Activated naive CD8-positive, alpha-beta T cell treated with anti-CD3 and anti-CD28 coated beads for 36 hours (primary cell): ENCODE measurements at places on chromosomes 1 and 21. TPM values are rescaled to one million over a fixed set of nuclear protein-coding genes. Genes with fewer than 3 reads are reported as not detected.

Gene ZBTB8B
- not detected for total RNA-seq

Gene NOC2L
- total RNA-seq = 176 TPM

Gene RAB3B
- 0.08 TPM for total RNA-seq

Gene RAB42
- total RNA-seq = not detected

Gene FCRL6
- not detected for total RNA-seq

Gene NMNAT2
- not detected for total RNA-seq

Gene NR1I3
- total RNA-seq = not detected

DNA sequence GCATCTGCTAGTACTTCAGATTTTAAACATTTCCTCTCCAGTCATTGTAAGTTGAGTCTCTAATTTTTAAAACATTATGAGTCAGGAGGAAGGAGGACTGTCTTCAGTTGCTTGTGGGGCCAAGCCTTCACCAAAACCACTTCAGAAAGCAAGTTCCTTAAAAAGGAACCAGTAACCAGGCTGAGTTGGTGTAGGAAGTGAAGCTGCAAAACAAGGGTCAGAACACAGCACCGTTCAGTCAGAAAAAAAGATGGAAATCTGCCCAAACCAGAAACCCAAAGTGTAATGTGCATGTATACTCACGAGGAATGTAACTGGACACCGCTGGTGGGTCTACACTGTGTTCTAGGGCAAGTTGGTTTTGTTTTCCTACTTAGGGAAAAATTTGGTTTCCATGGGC lies 402.1 kb downstream of the SETD4 start:
- H3K27ac ChIP-seq = no peak overlapping the region
- H3K4me1 ChIP-seq = peaks cover 8% of the 10 kb centered on the region
- DNase-seq = no peak
- H3K4me3 ChIP-seq = no peak overlapping the region
- no peaks in the 10 kb centered on the region for H3K36me3 ChIP-seq

DNA sequence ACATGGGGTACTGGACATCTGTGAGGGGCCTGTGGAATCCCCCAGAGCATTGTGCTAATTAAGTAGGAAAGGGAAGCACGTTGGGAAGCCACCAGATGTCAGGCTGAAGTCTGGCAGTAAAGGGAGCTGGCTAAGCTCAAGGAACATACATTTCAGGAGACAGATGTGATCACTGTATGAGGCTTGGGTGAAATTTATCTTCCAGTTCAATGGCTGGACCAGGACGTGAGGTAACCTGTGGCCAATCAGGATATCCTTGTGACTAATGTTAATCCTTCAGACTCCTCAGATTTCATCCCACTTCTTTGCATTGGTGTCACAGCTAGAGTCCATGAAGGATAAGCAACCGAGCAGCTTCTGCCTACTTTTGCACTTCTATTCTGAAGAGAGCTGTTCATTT lies 110.2 kb upstream of the APP start:
- H3K27me3 ChIP-seq = peaks cover 6% of the 10 kb centered on the region
- H3K27ac ChIP-seq = no peak overlapping the region
- DNase-seq = no peak
- no peak overlapping the region for H3K4me3 ChIP-seq
- H3K4me1 ChIP-seq = no peaks in the 10 kb centered on the region
- H3K36me3 ChIP-seq = no peaks in the 10 kb centered on the region

- no peaks in the 10 kb centered on the region for H3K36me3 ChIP-seq
- no peak overlapping the region for H3K27ac ChIP-seq
- DNase-seq = no peak
Observed at GRCh38 chr1:81733480-81733879, 67.3 kb upstream of the ADGRL2 start.

DNA sequence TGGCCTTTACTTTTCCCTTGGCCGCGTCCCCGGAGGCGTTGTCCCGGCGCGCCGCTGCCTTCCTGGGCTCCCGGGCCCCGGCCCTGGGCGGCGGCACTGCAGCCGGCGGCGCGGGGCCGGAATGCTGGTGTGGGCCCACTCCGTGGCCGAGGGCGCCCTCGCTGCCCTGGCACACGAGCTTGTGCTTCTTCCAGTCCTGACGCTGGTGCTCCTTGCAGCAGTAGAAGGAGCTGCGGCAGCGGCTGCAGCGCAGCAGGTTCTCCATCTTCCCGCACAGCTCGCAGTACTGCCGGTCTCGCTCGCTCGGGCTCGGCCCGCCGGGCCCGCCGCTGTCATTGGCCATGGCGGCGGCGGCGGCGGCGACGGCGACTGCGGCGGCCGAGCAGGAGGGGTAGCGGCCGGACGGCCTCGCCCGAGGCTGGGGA lies 529 bp downstream of the EGLN1 start:
- H3K36me3 ChIP-seq = peaks cover 28% of the 10 kb centered on the region
- H3K4me1 ChIP-seq = peaks cover 34% of the 10 kb centered on the region
- H3K27me3 ChIP-seq = no peaks in the 10 kb centered on the region
- no peak for DNase-seq
- H3K4me3 ChIP-seq = peak overlapping the region; percentile 73

DNA sequence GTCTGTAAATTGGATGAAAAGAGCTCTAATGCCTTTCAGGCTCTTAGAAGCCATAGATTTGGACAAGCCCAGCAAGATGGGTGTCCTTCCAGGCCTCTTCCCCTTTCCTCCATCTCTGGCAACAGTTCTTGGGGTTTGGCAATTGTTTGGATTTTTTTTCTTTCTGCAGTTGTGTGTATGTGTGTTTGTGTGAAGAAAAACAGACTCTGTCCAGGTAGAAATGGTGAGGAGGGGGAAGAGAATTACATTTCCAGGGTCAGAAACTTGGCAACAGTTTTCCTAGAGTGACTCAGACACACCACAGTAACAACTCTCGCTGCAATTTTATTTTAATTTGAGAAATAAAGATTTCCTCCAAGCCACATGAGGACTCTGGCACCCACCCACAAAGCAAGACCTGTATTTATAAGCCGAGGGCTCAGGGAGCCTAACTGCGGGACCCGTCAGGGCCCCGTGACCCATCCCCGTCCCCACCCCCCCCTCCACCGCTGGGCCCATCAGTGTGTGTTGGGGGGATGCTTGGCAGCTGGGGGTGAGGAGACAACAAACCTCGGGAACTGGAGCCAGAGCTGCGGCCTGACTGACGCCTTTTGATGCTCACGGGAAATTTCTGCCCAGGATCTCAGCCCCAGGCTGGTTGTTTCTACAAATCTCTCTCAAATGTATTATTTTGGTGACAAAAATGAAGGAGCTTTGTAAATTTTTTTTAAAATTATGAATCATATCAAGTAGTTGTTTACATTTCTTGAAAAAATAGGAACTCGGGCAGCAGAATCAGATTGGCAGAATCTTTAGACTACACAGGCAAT lies 4.4 kb downstream of the TMEM200B start:
- H3K27ac ChIP-seq = no peak overlapping the region
- H3K27me3 ChIP-seq = peaks cover 13% of the 10 kb centered on the region
- H3K4me1 ChIP-seq = no peaks in the 10 kb centered on the region
- no peak overlapping the region for H3K4me3 ChIP-seq

DNA sequence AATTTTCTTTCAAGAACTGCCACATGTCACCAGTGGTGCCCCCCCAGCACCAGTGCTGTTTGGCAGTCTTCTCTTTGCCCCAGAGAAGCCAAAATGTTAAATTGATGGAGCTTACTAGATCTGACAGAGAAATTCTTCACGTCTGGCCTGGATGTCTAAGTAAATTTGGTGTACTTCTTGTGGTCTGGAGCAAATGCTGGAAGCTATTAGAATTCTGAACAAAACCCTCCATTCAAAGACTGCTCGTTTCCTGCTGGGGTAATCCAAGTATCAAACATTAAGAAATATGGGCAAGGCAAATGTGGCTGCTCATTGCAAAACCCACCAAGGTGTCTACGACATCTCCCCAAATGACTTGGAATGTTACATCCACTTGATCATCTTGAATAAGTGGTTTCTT lies 92.3 kb downstream of the ROR1 start:
- H3K36me3 ChIP-seq = no peaks in the 10 kb centered on the region
- H3K27ac ChIP-seq = no peak overlapping the region
- H3K27me3 ChIP-seq = no peaks in the 10 kb centered on the region
- H3K4me1 ChIP-seq = no peaks in the 10 kb centered on the region

- peaks cover 18% of the 10 kb centered on the region for H3K36me3 ChIP-seq
- H3K27me3 ChIP-seq = no peaks in the 10 kb centered on the region
- DNase-seq = no peak
Observed at GRCh38 chr1:39283858-39284257, 79.4 kb downstream of the MACF1 start.

- no peak overlapping the region for H3K27ac ChIP-seq
- no peaks in the 10 kb centered on the region for H3K36me3 ChIP-seq
- DNase-seq = no peak
Observed at GRCh38 chr1:58583496-58583895, 6.4 kb upstream of the TACSTD2 start.
